SW 1271 (cell line): ENCODE measurements at places on chromosomes 11 and 22.

DNA sequence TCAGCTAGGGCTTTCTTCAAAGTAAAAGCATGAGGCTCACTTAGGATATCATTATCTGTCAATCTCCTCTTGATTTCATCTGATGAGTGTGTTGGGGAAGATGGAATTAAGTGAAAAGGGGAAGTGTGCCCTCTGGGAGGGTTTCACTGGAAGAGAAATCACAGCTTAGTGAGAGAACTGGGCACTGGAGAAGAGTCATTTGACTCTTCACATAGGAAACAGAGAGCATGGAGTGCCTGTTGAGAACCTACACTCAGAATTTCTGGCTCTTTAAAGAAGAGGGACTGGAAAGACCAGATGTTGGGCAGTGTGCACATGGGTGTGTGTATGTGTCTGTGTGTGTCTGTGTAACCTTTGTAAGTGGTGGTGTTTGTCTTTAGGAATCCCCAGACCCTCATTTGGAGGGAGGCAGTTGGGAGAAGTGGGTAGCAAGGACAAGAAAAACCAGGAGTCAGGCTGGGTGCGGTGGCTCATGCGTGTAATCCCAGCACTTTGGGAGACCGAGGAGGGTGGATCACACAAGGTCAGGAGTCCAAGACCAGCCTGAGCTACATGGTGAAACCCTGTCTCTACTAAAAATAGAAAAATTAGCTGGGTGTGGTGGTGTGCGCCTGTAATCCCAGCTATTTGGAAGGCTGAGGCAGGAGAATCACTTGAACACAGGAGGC is 10.0 kb downstream of the STX3 start:
- DNase-seq = no peak

- DNase-seq = no peak
These were observed 77.7 kb downstream of the ME3 start for GRCh38 chr11:86594746-86595145.

- DNase-seq = no peak
These were observed 9.5 kb downstream of the GRK2 start for GRCh38 chr11:67275606-67276409.

DNA sequence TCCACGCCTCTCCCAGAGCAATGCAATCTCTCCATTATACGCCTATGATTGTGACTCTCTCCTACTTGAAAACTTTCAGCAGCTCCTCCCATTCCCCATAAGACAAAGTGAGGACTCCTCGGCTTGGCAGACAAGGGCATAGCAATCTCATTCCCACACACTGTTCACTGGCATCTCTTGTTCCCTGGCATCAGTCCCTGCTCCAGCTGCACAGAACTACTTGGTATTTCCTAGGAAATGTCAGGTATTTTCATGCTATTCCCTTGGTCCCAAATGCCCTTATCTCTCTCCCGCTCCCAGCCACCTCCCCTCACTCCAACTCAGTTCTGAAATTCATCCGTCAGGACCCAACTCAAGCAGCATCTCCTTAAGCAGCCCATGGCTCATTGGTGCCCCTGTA is 28.4 kb downstream of the TMPRSS5 start:
- no peak for DNase-seq

DNA sequence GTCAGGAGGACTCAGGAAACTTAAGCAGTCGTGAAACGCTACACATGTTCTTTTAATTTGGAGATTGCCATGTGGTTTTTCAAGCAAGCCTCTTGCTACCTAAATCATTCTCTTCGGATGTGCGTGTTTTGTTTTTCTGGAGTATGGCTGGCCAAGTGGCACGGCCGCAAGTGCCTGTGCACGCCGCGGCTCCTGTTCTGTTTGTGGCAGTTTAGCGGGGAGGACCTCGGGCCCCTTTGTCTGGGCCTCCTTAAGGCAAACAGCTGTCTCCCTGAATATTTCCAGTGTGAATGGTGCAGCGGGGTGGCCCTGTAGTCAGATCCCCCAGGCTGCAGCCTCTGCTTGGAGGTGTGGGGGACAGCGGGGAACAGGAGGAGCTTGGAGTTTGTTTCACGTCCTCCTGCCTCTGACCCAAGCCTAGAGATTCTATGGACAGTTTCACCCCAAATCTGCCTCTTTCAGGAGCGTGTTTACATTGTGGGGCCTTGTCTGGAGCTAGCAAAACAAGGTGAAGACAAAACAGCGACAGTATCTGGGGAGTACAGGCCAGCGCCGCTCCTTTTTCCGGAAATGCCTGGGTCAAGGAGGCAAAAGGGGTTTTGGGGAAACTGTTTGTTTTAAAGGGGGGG is 1.3 kb downstream of the LRP5 start:
- DNase-seq = no peak
